Globus pallidus (tissue), 1 donor: ENCODE measurements at places on chromosomes 7 and 10.

DNA sequence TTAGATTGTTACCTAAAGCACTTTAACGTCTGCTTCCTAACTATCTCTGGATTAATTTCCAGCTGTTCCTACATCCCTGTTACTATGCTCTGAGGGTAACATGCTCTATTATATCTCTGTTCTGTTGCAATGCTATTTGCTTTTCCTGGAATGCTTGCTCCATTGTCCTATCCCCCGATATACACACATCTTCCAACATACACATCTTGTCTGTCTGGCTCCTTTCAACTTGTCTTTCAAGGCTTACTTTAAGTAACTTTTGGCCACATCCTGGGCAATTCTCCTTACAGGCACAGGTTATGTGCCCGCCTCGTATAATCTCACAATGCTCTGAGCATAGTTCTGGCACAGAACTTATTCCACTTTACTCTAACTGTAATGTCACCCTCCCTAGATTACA lies 96.2 kb downstream of the CDK6 start:
- DNase-seq: no peak

- no peak for DNase-seq
Measured at GRCh38 chr10:107966826-107967225, 802.3 kb upstream of the SORCS1 start.

DNA sequence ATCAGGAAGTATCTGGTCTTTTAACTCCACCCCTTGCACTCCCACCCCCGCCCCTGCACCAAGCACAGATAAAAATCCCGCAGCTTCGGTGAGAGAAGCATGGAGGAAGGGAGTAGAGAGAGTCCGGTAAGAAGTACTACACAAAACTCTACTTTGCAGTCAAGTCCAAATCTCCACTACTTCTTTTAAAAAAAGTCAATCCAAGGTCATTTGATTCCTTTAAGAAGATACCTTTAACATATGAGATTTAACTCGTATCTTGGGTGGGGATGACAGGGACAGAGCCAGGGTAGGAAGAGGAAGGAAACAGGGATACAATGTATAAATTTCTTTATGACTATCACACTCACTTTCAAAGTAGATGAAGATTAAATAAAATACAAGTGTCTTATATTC lies 132.1 kb downstream of the NRBF2 start:
- peak; percentile 60 for DNase-seq

GRCh38 chr10:24526085-24526649 lies 197.5 kb downstream of the ARHGAP21 start:
- DNase-seq: no peak

- DNase-seq: no peak
Measured at GRCh38 chr10:78542521-78542920, 508.9 kb downstream of the RPS24 start.

GRCh38 chr10:370449-370825 lies 235.2 kb downstream of the ZMYND11 start:
- no peak for DNase-seq

DNA sequence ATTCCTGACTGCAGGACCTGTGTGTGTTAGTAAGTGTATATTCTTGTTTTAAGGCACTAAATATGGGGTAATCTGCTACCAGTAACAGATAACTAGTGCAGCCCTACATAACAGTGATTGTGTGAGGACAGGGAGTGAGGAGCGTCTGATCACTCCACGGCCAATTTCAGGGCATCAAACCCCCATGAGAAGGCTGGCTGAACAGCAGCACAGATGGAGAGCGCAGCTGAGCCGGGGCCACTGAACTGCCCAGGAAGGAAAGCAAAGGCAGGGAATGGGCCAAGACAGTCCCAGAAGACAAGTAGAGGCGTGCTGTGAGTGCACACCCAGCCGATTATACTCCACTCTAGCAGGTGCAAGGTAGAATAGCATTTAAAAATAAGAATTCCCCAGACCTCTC lies 157.1 kb upstream of the CHST15 start:
- no peak for DNase-seq

GRCh38 chr10:49111320-49111698 lies 4.0 kb downstream of the VSTM4 start:
- DNase-seq: no peak

- no peak for DNase-seq
Measured at GRCh38 chr7:72023926-72024325, 388.2 kb downstream of the CALN1 start.

- no peak for DNase-seq
Measured at GRCh38 chr10:27088119-27089044, 11.9 kb downstream of the ANKRD26 start.

GRCh38 chr7:46286356-46286755 lies 365.3 kb upstream of the IGFBP3 start:
- DNase-seq: no peak

DNA sequence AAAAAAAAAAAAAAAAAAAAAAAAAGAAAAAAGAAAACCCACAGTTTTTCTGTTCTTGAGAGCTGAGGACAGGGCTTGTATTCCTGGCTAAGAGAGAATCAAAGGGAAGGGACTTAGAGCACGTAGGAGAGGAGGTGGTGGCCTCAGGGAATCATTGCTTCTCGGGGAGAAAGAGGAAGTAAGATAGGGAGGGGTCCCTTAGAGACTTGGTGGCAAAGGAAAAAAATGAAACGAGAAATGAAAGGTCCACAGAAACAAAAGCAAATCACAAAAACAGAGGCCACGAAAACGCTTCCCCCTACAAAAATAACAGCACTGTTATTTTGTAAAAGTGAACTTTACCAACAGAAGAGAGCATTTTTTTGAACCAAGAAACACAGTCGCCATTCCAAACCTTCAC lies 323.1 kb upstream of the GALNT17 start:
- no peak for DNase-seq

DNA sequence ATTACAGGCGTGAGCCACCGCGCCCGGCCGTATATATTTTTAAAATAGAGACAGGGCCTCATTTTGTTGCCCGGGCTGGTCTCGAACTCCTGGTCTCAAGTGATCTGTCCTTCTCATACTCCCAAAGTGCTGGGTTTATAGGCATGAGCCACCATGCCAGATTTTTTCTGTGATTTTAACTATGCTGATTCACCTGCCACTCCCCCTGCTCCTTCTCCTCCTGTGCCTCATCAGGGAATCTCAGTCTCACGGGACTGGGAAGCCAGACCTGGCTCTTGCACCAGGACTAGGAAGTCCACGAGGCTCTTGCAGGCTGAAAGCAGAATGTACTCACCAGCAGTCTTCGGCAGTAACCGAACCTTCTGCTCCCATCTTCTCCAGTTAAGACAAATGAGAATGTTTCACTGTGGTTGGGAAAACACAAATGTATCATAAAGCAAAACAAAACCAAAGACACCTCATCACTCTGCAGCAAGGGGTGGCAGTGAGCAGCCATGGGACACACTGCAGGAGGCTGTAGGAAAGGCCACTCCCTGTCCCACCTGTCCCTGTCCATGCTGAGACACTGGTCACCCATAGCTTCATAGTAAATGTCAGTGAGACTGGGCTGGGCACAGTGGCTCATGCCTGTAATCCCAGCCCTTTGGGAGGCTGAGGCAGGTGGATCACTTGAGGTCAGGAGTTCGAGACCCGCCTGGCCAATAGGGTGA lies 78.7 kb upstream of the MKRN1 start:
- DNase-seq: no peak

- peak; percentile 25 for DNase-seq
Measured at GRCh38 chr10:80158598-80159127, 26.1 kb downstream of the PLAC9 start.

- no peak for DNase-seq
Measured at GRCh38 chr10:77190291-77190690, 447.3 kb downstream of the KCNMA1 start.

GRCh38 chr7:94130716-94131115 lies 126.6 kb upstream of the BET1 start:
- DNase-seq: no peak

DNA sequence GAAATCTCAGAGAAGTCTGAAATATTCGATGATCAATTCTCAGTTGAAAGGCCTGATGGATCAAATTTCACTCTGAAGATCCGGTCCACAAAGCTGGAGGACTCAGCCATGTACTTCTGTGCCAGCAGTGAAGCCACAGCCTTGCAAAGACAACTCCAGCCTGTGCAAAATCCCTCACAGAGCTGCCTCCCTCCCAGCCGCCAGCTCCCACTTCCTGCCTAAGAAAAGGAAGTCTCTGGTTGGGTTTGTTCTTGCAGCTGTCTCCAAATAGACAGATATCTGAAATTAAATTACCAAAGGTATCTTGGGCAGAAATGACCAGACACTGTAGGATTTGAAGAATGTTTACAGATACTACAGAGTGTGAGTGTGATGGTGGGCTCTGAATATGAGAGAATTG lies 43.4 kb upstream of the PRSS58 start:
- DNase-seq: no peak

DNA sequence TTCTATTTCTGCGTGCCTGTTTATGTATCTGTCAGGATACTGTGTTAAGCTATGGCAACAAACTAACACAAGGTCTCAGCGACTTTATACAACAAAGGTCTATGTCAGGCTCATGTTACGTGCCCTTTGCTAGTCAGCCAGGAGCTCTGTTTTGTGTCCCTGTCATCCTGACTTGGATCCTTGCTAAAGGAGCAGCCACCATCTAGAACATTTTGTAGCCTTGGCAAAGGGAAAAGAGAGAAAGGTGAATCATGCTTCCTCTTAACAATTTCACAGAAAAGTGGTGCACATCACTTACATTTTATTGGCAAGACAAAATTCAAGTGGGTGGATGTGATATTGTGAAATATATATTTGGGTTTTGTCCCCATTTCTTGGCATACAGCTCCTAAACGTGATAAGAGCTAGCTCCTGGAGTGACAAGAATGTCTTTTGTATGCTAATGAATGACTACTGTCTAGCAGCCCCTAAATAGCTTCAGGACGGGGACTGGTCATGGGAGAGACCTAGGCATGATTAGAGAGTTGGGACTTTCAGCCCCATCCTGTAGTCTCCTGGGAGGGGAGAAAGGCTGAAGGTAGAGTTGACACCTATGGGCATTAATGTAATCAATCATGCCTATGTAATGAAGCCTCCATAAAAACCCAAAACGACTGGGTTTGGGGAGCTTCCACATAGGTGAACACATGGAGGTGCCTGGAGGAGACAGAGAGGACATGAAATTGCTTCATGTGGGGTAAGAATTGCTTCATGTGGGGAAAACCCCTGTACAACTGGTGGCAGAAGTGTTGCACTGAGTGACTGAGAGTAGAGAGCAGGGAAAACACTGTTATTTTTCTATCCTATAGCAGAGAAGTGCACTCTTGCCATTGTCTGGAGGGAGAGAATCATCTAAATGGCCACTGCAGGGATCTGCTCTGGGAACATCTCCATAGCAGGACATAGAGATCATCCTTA lies 33.0 kb downstream of the MRPL32 start:
- DNase-seq: no peak

DNA sequence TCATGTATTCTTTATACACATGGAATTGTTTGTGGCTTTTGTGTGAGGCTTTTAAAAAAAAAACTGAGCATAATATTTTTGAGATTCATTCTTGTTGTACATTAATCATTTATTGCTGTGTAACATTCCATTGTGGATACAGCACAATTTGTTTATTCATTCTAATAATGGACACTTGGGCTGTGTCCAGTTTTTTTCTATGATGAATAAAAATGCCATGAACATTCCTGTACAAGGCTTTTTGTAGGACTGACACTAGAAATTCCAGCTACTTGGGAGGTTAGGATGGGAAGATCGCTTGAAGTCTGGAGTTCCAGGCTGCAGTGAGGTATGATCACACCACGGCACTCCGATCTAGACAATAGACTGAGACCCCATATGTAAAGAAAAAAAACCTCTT lies 254.3 kb upstream of the CACNA2D1 start:
- no peak for DNase-seq

GRCh38 chr7:128396357-128396756 lies 13.4 kb downstream of the IMPDH1 start:
- no peak for DNase-seq

- DNase-seq: no peak
Measured at GRCh38 chr7:91005841-91006240, 258.4 kb upstream of the FZD1 start.

GRCh38 chr7:46127814-46128213 lies 206.7 kb upstream of the IGFBP3 start:
- DNase-seq: no peak

DNA sequence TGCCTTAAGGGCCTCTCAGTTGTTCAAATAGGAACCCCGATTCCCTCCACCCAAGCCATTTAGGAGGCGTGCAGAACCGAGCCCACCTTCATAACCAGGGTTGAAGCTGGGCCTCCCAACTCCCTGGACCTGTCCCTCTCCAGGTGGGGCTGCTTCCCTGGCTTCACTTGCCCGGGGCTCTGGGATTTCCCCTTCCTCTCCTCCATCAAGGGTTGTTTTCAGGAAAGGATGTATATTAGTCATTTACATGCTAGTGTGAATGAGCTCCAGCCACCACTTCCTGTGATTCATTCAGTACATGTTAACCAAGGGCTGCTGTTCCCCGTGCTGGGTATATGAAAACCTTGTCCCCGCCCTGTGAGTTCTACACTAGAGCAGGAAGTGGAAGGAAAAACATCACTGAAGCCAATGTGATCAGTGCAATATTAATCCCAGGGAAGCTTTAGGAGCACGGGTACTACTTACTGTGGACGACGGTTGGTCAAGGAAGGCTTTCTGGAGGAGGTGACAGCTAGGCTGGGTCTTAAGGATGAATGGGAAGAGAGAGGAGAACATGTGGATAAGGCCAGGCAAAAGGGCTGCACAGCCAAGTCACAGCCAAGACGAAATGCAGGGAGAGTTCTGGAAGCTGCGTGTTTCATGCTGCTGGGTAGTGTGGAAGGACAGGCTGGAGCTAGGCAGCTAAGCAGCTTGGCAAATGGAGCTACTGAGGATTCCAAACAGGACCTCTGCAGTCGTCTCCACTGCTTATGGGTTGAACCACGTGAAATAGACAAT lies 150.1 kb upstream of the SHH start:
- DNase-seq: no peak

- DNase-seq: no peak
Measured at GRCh38 chr7:38502848-38503247, 128.3 kb downstream of the AMPH start.

- DNase-seq: no peak
Measured at GRCh38 chr10:33112831-33113455, 154.9 kb upstream of the ITGB1 start.

DNA sequence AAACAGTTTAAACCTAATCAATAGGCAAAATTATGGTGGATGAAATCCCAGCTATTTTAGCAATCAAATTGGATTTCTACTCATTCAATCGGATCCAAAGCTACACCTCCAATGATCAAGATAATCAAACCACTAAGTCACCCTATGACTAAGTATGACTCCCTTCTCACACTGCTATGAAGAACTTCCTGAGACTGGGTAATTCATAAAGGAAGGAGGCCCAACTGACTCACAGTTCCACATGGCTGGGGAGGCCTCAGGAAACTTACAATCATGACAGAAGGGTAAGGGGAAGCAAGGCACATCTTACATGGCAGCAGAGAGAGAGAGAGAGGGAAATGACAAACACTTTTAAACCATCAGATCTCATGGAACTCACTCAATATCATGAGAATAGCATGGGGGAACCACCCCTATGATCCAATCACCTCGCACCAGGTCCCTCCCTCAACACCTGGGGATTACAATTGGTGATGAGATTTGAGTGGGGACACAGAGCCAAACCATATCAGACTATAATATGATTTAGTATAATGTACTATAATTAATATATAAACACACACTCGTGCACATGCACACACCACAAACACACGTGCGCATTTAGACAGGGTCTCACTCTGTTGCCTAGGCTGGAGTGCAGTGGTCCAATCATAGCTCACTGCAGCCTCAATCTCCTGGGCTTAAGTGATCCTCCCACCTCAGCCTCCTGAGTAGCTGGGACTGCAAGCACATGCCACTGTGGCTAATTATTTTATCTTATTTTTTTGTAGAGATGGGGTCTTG lies 213.6 kb upstream of the FOXK1 start:
- no peak for DNase-seq

- DNase-seq: no peak
Measured at GRCh38 chr7:154259396-154259795, 207.2 kb downstream of the DPP6 start.

GRCh38 chr10:13352519-13352918 lies 4.4 kb upstream of the SEPHS1 start:
- DNase-seq: no peak
